ENCODE measurements at places on chromosomes 2 and 18.
A peak's percentile ranks its signal among the peaks of the same experiment; 100 is the strongest.

- peak; percentile 38 for DNase-seq
Observed at GRCh38 chr2:7567646-7568045, 650.4 kb downstream of the RNF144A start.

DNA sequence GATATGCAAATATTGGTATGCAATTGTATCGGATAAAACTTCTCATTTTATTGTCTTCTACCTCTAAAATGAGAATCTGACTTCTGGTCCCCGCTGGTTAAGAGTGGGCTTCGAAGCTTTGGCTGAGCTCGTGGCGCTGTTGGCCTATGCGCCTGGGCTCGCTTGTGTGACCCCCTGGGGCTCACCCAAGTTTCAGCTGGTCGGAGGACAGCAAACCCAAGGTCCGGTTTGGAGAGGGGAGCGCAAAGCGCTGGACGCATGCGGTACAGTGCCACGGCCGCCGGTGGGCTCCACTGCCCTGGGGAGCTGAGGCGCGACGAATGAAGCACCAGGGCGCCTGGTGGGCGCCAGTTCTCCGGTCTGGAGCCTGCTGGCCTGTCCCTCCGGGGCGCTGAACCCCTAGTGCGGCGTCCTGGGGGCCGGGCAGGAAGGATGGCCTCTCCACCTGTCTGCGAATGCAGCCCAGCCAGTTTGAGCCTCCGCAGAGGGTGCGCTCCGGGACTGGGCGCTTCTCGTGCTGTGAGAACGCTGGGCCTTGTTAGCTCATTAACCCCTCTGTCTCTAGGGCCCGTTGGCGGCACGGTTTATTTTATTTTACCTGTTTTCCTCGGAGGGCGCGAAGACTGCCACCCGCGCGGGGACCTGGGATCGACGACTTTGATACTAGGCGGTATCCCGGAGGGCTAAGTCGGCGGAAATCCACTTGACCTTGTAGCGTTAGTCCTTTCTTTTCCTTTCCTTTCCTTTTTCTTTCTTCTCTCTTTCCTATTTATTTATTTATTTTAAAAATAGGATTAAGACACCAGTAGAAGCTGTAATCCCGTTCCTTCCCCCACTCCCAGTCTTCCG is 10.4 kb downstream of the MEIS1 start:
- DNase-seq = no peak

DNA sequence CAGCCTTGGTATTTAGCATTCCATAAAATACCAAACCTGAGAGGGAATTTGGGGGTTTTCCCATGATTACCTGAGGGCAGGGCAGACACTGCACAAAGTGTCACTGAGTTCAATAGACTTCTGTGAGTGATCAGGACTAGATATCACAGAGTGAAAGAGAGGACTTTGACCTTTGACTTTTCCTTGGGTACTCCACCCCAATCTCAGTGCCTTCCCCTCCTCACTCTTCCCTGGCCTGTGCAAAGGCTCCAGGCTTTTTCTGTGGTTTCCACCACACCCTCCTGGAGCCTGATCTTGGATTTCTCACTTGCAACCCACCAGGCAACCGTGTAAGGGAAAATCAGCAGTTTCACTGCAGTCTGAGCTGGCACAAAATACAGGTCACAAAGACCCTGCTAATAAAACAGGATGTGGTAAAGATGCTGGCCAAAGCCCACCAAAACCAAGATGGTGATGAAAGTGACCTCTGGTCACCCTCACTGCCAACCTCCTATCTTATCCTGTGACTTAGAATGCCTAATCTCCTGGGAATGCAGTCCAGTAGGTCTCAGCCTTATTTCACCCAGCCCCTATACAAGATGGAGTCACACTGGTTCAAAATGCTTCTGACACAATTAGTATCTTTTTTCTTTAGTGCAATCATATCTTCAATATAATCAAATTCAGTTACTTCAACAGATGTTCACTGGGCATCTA is 64.0 kb downstream of the BOD1L2 start:
- no peak for DNase-seq

GRCh38 chr2:102289129-102289528 is 22.2 kb upstream of the IL1RL1 start:
- DNase-seq = no peak

GRCh38 chr2:172480301-172481218 is 53.2 kb downstream of the ITGA6 start:
- no peak for DNase-seq

- no peak for DNase-seq
Observed at GRCh38 chr2:194104687-194105086, 1552.3 kb upstream of the SLC39A10 start.

- no peak for DNase-seq
Observed at GRCh38 chr2:26723991-26724750, 31.6 kb downstream of the KCNK3 start.

GRCh38 chr18:46903406-46903805 is 13.9 kb downstream of the PIAS2 start:
- no peak for DNase-seq

GRCh38 chr2:153145470-153145978 is 333.0 kb downstream of the RPRM start:
- no peak for DNase-seq

DNA sequence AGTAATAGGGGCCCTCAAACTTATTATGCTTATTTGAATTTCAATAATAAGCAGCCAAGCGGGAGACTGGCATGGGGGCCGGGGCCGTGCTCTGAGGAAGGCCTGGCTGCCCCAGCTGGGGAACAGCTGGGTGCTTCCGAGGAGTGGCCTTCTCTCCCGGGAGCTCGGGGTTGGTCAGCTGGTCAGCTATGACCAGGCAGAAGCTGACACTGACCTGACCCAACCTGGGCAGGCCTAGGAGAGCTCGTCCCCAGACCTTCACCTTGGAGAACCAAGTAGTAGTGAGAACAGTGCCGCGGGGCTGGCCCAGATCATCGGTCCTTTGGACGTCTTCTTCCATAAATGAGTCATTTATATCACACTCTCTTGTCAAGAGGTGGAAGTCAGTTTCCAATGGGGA is 36.1 kb downstream of the RRM2 start:
- DNase-seq = no peak

- no peak for DNase-seq
Observed at GRCh38 chr2:239201531-239201876, 199.3 kb downstream of the HDAC4 start.

GRCh38 chr2:37387148-37387835 is 42.9 kb downstream of the QPCT start:
- DNase-seq = no peak

- no peak for DNase-seq
Observed at GRCh38 chr2:197850882-197851450, 46.6 kb downstream of the PLCL1 start.

GRCh38 chr18:50128506-50129271 is 66.3 kb downstream of the MYO5B start:
- no peak for DNase-seq

DNA sequence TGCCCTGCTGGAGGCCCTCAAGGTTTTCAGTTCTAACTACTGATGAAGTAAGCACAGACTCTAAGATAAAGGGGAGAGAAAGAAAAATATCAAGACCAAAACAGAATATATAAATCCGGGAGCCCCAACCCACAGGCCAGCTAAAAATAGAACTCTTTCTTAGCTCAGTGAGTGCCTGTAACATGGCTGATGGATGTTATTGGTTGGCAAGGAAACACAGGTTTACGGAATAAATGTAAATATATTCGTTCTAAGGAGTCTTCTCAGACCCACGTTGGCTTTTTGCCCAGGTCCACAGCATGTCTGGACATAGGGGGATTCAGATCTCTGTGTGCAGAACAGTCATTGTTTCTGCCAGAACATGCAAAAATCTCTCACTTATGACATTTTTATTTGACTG is 139.0 kb upstream of the SERPINE2 start:
- DNase-seq = no peak

DNA sequence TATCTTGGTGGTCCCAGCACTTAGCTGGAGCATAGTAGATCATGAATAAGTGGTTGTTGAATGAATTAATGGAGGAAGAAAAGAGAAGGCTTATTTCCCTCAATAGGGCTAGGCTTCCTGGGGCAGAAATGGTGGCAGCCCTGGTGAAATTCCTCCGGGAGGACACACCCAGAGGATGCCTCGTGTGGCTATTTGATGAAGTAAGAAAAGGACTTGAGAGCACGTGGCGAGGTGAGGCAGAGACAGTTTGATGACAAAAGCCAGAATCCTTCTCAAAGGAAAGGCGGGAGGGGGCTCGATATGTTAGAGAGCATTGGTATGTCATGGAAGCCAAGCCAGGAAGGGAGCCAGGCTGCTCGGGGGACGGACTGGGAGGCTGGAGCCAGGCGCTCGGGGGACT is 14.7 kb downstream of the FAM228A start:
- DNase-seq = no peak

DNA sequence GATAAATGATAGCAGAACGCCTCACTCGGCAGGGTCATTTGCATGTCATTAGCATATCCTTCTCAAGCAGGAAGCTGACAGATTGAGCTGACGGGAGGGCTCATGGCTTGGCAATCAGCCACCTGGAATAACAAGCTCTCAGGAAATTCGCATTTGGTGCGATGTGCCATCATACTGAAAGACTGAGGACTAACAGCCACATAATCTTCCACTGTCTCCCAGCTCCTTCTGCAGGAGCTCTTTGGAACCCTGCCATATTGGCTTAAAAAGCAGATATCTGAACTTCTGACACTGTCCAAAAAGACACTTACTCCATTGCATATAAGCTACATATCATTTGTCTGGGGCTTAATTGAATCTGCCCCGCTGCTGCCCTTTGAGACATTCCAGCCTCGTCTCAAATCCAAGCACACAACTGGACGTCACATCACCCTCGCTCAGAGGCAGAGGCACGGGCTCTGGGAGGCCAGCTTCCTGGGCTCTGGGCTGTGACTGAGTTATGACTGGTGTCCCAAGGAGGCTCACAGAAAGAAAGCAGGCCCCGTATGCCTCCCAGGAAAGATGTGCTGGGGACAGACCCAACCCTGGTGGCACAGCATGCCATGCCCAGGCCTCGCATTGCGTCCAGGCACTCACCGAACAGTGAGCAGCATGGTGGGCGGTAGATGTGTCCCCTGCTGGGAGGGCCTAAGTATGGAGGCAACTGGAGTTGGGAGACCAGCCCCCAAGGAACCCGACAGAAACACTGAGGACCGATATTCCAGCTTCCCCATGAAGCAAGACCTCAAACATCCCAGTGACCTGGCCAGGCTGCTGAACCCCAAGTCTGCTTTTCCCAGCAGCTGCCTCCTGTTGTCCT is 228.0 kb downstream of the ATAD2B start:
- DNase-seq = no peak

DNA sequence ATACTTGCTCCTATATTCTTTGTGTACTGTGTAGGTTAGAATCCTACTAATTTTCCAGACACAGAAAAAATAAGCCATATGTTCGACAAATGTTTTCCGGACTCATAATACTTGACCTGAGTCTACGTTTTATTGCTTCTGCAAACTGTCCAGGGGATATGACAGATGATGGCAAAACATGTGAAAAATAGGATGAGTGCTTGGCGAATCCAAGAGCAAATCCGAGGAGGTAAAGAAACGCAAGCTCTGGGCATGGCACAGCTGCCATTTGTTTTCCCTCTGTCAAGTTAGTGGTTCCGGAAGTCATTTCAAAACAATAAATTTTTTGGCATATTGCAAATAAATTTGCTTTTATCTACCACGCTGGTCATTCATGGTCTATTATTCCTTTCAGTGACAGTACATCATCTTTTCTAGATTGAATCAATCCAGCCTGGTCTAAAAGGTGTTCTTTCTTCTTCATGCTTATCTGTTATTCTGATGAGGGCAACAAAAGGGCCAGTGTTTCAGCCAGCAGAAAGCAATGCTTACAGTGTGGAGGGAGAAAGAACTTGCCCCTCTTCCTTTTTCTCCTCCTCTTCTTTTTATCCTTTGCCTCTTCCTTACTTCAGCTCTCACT is 476.1 kb upstream of the SOX11 start:
- DNase-seq = no peak

- no peak for DNase-seq
Observed at GRCh38 chr18:3578621-3579020, 128.6 kb downstream of the TGIF1 start.

- DNase-seq = no peak
Observed at GRCh38 chr2:236658974-236659757, 89.5 kb downstream of the ACKR3 start.

GRCh38 chr18:3453540-3454364 is 3.8 kb downstream of the TGIF1 start:
- no peak for DNase-seq

DNA sequence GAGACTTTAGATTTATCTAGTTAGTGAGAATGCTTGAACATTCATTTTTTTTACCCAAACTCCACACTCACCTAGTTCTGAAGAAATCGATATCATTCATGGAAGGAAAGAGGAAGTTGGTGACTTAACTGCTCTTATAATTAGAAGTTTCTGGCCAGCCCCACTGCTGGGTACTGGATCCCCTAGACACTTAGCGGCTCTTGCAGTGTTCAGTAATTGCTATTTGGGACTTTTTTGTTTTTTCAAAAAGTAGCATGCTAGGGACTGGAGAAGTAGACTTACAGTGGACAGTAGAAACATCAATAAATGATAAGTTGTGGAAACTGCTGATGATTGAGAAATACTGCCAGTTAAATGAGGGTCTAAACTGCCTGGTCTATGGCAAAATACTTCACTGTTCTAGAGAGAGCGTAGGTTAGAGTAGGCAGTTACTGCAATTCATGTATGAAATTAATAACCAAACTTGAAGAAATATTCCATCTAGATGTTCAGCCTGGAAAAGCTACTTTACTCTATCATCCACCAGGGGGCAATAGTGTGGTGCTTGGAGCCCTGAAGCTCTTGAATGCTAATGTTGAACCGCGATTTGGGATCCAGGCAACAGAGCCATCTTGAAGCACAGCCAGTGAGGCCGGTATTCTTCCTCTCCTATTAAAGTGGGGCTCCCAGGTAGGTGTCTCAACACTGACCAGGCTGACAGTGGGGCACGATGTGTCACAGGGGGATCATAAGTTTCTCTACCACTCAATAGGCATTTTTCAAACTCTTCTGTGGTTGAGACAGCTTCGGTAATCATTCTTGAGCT is 146.1 kb upstream of the SESTD1 start:
- no peak for DNase-seq

- no peak for DNase-seq
Observed at GRCh38 chr2:127769587-127769986, 41.4 kb downstream of the WDR33 start.

DNA sequence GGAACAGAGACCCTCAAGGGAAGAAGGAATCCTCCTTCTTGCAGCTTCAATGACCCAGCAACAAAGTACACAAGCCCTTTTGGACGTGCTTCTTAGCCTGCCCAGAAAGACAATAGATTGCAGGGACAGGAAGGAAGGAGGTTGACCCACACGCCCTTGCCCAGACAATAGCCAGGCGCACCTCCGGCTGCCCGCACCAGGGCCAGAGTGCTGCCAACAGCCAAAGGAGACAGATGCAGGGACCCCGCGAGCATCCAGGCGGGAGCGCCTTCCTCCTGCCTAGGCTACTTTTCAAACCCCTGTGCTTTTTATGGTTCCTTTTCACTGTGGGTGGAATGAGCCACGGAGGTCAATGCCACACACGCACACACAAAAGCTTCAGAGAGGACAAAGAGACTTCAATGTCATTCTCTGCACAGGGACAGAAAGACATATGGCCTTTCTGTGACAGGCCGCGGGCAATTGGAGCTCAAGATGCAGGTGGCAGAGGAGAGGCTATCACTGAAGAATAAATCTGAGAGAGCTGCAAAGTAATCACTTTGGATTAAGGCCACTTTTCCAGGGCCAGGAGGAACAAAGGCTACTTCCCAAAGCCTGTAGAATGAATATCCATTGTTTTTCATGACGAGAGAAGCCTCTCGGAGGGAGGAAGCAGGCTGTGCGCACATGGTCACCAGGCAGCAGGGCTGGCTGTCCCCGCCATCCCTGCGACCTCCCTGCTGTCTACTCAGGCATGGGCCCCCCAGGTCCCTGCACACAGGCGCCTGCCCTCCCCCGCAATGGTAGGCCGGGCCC is 300.6 kb downstream of the EIPR1 start:
- no peak for DNase-seq

- DNase-seq = no peak
Observed at GRCh38 chr2:12797815-12798214, 81.1 kb downstream of the TRIB2 start.
